ENCODE measurements at places on chromosomes 2 and 18.

DNA sequence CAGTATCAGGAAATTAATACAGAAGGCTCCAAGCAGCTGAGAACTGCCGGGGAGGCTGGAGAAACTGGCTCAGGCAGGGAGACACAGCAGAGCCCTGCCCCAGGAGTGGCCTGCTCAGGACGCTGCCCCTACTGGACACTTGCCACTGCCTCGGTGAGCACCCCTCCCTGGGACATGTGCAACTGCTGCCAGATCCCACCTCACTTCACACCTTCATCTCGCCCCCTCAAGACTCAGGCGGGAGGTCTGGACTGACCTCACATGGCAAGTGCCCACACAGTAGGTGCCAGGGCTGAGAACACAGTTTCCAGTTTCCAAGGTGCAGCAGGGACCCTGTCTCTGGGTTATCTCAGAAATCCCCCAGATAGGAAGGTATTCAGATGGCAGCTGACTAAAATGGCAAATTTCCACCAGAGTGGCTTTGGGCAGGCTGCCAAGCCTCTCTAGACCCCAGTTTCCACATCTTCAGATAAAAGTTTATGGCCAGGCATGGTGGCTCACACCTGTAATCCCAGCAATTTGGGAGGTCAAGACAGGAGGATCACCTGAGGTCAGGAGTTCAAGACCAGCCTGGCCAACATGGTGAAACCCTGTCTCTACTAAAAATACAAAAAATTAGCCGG lies 33.7 kb upstream of the LBH start:
- no peak for DNase-seq

DNA sequence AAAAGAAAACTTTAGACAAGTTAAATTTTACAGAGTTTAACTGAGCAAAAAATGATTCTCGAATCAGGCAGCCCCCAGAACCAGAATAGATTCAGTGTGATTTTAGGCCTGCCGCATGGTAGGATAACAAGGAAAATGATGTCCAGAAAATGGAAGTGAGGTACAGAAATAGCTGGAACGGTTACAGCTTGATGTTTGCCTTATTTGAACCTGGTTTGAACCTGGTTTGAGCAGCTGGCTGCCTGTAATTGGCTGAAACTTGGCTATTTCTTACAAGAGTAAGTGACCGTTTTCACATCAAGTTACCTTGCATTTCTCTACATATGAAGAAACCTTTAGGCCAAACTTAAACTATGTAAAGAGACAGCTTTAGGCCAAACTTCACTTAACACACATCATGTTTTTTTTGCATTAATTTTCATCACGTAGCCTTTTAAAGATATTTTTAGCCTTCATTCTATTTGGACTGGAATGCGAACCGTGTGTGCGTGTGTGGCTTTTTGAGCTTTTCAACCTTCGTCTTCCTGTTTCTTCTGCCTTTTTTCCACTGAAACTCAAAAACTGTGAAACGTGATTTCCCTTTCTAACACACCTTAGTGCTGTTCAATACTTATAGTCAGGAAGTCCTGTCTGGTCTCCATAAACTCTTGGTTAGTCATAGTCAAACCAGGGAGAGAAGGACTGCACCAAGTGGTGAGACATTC lies 4.5 kb upstream of the POLE4 start:
- DNase-seq, result no peak

GRCh38 chr2:44360749-44361329 lies 455 bp downstream of the PREPL start:
- DNase-seq, result no peak

- no peak for DNase-seq
Observed at GRCh38 chr2:226795281-226796011, 4.2 kb downstream of the IRS1 start.

DNA sequence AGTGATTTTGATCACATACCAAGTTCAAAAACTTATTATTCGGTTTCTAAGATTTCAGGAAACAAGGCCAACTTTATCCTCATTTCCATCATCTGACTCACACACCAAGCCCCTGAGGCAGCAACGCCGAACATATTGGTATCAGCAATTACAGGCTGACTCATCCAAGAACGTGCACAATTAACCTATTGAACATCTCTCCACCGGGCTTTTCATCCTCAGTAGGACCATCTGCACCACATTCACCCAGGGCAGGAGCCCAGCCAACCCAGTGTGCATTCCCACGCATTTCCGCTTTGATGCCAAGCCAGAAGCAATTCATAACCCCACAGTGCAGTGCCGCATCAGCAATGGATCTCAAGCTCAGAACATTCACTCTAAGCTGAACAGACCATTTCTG lies 52.9 kb downstream of the SCG2 start:
- no peak for DNase-seq

- DNase-seq, result no peak
Observed at GRCh38 chr2:219468410-219469185, 30.1 kb upstream of the GMPPA start.

- no peak for DNase-seq
Observed at GRCh38 chr2:181203916-181204315, 223.5 kb downstream of the UBE2E3 start.

DNA sequence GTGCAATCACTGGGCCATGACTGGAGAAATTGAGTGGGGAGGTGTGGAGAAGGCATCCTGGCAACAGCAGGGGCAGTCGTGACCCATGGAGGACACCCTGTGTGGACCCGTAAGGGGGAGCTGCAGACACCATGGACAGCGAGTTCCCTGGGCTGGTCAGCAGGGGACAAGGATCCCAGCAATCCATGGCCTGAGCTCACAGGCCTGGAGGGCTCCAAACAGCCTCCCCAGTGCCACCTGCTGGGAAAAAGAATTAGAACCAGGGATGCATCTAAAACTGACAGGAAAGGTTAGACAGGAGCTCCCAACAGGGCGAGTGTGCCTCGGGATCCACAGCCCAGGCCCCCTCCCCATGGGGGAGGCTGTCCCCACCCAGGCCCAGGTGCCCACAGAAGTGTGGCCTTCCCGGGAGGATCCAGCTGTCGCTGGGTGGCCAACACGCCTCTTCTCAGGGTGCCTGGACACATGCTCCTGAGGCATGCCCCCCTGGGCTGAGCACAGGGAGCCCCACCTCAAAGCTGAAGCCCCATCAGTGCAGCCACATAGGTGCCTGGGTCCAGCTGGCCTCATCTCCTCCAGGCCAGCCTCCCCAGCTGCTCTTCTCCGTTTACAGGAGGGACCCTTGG lies 20.5 kb upstream of the KIF1A start:
- no peak for DNase-seq

- no peak for DNase-seq
Observed at GRCh38 chr2:191065785-191066184, 51.8 kb upstream of the STAT1 start.

GRCh38 chr2:222907790-222908441 lies 47.1 kb downstream of the ACSL3 start:
- DNase-seq, result no peak

- no peak for DNase-seq
Observed at GRCh38 chr18:61948846-61949438, 56.1 kb upstream of the RNF152 start.

DNA sequence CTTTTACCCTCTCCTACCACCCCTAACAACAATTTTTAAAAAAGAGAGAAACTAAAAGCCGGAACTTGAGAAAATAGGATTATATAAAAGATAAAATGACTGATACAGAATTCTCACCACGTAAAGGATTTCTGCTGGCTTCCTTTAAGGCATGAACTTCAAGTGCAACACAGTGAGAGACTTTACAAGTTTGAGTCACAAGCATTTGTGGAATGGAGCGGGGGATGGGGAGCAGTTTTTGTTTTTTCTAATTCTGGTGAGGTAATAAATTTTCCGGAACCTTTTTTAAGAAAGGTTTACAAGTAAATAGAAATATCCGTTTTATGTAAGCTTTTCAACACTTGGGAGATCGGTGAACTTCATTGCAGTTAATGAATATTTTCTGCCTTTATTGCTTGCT lies 1.8 kb upstream of the CDH2 start:
- no peak for DNase-seq

Data from stimulated activated CD8-positive, alpha-beta memory T cell treated with anti-CD3 and anti-CD28 coated beads, Interleukin-7, amount 100 ng/mL, for 1 hour (primary cell).